ENCODE measurements at places on chromosomes 11 and 22. TPM values are rescaled to one million over a fixed set of nuclear protein-coding genes. Genes with fewer than 3 reads are reported as not detected.

- DNase-seq: no peak
Observed at GRCh38 chr11:46335890-46336562, 11.2 kb upstream of the DGKZ start.

DNA sequence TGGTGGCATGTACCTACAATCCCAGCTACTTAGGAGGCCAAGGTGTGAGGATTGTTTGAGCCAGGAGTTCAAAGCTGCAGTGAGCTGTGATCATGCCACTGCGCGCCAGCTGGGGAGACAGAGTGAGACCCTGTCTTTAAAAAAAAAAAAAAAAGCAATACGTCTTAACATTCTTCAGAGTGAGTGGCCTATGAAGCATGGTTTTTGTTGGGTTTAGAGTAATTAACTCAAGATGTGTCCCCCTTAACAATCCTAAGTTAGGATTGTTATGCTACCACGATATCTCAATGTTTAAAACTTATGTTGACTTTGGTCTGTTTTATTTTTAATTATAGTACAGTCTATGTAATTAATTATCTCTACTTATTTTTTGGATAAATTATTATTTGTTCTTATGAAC is 156.1 kb downstream of the HIPK3 start:
- DNase-seq: no peak

DNA sequence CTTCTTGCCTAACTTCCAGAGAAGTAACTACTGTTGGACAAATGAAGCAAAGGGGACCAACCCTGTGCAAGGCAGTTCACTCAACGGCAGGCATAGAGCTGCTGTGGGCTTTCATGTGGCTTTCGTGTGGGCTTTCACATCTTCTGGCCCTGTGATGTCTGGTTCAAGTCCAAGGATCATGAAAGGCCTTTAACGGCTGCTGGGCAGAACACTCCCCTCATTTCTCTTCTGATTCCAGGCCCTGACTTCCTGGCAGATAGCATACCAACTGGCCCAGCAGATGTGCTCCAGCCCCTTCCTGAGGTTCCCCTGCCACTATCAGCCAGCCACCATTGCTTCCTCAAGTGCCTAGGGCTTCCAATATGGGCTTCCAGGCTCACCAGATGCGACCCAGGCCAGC is 28.7 kb upstream of the CTR9 start:
- no peak for DNase-seq

DNA sequence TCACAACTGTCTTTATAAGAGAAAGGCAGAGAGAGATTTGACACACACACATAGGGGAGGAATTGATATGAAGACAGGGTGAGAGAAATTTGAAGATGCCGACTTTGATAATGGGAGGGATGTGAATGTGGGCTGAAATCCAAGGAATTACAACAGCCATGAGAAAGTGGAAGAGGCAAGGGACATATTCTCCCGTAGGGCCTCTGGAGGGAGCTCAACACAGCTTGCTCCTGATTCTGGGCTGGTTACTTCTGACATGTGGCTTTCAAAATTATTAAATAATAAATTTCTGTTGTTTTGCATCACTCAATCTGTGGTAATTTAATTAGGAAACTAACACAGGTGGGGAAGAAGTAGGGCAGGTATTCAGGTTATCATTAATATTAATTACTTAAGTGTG is 282.9 kb downstream of the LUZP2 start:
- no peak for DNase-seq

DNA sequence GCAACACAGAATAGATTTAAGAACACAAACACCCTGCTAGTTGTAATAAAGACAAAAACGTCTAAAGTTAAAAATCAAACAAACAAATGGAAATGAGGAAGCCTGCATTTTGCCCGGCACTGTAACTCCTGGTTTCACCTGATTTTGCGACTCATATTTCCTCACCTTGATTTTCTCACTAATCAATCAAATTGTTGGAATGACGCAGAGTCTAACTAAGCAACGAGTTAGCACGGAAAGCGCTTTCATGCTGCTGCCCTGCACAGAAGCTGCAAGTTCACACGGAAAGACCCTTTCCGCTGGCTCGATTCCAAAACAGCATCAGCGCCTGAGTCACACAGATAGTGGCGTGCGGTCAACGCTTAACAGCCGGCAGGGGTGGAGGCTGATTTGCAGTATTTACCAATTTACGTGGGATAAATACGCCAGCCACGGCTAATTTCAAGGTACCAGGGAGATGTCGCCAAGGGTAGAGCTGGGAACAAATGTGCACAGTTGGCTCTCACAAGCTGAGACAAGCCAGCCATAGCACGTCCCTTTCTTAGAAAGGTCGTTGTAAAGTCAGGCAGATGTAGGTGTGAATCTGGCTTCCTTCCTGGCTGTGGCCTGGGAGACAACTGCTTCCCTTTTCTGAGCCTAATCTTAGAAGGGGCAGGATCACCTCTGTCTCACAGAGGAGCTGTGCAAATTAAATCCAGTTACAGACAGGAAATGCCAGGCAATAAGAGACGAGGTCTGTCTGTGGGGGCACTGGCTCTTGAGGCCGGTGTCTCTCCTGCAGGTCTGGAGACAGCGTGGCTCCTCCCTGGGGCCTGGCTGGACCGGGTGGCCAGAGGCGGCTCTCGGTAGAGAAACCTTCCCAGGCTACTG is 76.9 kb upstream of the TTLL12 start:
- DNase-seq: no peak

DNA sequence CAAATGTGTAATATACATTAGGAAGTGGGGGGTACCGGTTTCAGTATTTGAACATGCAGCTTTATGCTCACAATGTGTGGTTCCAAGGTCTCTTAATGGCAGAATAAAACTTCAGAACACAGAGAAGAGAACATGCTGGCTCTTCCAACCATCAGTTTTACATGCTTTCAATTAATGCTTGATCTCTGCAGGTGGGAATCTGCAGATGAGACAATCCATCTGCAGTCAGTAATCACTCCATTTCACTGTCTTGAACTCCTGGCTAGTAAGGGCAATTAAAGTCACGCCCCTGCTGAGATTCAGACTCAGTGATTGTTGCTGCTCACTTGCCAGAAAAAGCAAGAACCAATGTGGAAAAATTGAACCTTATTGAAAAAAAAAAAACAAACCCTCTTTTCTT is 945.7 kb downstream of the DLG2 start:
- DNase-seq: no peak

DNA sequence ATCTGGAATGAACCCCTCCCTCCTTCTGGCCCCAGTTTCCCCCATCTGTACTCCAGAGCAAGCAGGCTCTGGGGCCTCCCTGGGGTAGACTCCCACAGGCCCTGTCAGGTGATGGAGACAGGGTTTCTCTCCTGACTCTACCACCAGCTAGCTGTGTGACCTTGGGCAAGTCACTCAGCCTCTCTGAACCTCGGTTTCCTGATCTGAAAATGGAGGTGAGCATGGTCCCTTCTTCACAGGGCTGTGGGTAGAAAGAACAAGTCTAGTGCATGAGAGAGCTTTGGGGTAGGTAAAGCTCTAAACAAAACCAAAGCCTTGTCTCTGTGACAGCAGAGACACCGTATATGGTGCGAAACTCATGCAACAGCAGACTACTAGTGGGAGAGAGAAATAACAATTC is 5.6 kb downstream of the CD5 start:
- no peak for DNase-seq

GRCh38 chr11:27018902-27019529 is 21.6 kb upstream of the BBOX1 start:
- DNase-seq: no peak

GRCh38 chr11:130190371-130190881 is 30.8 kb downstream of the ST14 start:
- no peak for DNase-seq

- DNase-seq: no peak
Observed at GRCh38 chr11:92782806-92783205, 186.6 kb upstream of the MTNR1B start.

DNA sequence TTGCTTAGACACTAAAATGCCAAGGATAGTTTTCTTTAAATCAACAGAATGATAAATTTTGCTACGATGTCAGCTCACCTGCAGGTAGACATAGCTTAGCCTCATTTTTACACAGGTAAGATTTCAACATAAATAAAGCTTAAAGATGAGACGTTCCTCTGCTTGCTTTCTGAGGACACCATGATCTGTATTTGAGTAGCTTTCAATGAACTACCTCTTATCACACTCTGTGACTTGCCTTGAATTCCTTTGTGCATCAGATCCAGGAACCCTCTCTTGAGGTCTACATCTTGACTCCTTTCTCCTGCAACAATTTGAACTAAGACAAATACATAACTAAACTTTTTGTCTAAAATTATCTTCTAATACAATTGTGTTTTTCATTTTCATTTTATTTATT is 26.1 kb upstream of the OR8I2 start:
- no peak for DNase-seq

GRCh38 chr22:22179858-22180257 is 64.7 kb upstream of the VPREB1 start:
- no peak for DNase-seq

DNA sequence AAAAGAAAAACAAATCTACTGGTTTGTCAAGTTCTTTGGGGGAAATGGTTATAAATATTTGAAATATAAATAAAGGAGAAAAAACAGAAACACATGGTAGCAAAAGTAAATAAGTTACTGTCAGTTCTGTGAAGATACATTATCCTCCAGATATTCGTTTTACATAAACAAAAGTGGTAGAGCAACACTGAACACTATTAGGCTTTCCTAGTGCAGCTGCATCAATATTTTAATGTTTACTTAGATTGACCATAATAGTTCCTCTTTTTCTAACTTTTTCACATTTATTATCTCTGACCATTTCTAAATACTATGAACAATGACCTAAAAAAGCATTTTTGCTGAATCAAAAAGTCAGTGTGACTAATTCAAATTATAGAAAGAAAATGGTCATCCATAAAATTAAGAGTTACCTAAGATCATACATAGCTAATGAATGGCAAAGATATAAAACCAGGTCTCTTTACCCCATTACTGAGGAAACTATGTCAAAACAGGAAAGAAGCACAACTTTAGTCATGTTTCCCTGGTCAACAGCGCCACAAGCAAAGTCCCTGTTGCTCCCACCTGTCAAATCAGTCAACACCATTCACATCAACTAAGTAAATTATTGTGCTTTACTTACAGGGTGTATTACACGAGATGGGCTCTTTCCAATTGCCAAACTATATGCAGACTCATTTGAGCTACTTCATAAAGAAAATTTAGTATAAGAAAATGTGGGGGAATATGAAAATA is 38.5 kb downstream of the SBF2 start:
- no peak for DNase-seq

DNA sequence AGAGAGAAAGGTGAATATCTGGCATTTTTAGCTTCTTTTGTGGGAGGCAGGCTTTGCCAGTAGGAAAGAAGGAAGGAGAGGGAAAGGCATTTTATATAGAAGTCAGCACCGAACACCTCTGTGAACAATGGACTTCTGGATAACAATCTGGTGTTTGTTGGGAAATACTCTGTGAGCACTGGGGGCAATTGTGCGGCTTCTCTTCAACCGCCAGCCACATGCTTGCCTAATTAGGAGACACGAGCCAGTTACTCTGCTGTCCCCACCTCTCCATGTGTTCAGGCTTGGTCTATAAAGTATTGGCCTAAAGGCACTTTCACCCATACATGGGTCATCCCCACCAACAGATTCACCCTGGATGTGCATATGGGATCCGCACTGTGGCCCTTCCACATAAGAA is 523.6 kb downstream of the NTM start:
- DNase-seq: no peak

- DNase-seq: no peak
Observed at GRCh38 chr22:32042924-32043323, at the start of gene SLC5A1. SLC5A1 (plus strand) TSS chr22:32043261; CDS start chr22:32043282, 21 bp downstream.

- DNase-seq: no peak
Observed at GRCh38 chr11:100857236-100858005, 170.3 kb downstream of the ARHGAP42 start.

DNA sequence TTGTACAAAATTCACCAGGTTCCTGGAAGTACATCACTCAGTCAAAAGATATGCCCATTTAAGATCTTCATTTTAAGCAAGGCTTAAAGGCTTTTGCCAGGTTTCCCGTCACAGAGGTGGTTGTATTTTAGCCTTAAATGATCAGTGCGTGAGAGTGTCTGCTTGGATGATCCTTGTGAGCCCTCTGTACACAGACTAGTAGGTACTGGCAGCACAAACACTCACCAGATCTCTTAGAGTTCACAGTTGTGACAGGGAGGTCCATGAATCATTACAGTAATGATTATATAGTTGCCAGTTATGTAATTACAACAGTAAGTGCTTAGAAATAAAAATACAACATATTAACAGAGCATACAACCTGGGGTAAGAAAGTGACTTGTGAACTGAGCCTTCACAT is 84.2 kb upstream of the SLC25A18 start:
- DNase-seq: no peak

- peak; percentile 17 for DNase-seq
Observed at GRCh38 chr11:115710980-115711379, 206.8 kb upstream of the CADM1 start.

GRCh38 chr11:67275606-67276409 is 9.5 kb downstream of the GRK2 start:
- peak; percentile 59 for DNase-seq

- DNase-seq: peak; percentile 7
Observed at GRCh38 chr11:1817000-1817399, 17.8 kb upstream of the SYT8 start.

- no peak for DNase-seq
Observed at GRCh38 chr22:39493759-39494158, 8.3 kb upstream of the MIEF1 start.

The C11orf65 gene
- 1.1 TPM for total RNA-seq

The P2RY6 gene
- 2.5 TPM for total RNA-seq

The C11orf21 gene
- 0.68 TPM for total RNA-seq

The PRG2 gene
- total RNA-seq: not detected

The PHOX2A gene
- total RNA-seq: not detected

The HTR3A gene
- 1.6 TPM for total RNA-seq

The FGF19 gene
- not detected for total RNA-seq

The DDTL gene
- total RNA-seq: 0.55 TPM

The MFRP gene
- total RNA-seq: 0.14 TPM

The PAX6 gene
- not detected for total RNA-seq

The P4HA3 gene
- total RNA-seq: 11.9 TPM
